Posterior vena cava (tissue), 2 donors: ENCODE measurements at places on chromosomes 7 and 10. TPM values are rescaled to one million over a fixed set of nuclear protein-coding genes. Genes with fewer than 3 reads are reported as not detected.

DNA sequence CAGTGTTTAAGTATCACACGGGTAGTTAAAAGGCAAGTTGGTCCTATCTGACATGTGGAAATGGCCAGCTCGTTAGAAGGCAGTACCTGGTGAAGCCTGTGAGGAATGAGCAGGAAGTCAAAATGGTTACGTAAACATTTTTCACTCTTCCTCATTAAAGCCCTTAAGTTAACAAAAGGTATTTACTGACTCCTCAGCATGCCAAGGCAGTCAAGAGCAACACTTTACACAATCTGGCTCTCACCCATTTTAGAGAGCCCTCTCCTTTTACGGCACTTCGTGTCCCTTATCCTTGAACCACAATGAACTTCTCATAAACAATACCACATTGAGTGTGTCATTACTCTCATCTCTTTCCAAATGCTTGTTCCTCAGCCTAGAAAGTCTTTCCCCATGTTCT lies 11.0 kb upstream of the RSBN1L start:
- DNase-seq = no peak

- DNase-seq = peak; percentile 94
These were observed 5.8 kb upstream of the POLM start for GRCh38 chr7:44087911-44088838.

- DNase-seq = peak; percentile 73
These were observed 1.9 kb downstream of the SLC18A3 start for GRCh38 chr10:49611816-49612512.

DNA sequence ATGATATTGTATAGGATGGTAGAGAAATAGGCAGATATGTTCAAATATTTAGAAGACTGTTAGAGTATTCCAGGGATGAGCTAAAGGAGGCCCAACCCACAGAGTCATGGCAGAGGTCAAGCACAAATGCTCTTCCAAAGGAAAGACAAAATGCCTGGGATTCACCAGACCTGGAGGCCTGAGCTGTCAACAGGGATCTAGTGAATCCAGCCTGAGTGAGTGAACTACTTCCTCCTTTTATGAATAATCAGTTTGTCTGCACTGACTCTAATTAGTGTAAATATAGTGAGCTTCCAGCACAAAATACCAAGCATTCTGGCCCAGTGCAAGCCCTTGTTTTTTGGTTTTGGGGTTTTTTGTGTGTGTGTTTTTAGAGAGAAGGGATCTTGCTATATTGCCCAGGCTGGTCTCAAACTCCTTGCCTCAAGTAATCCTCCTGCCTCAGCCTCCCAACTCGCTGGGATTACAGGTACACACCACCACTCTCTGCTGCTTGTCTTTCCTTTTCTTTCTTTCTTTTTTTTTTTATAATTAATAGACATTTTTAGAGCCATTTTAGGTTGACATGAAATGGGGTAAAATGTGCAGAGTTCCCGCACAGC lies 244.4 kb downstream of the SKIDA1 start:
- DNase-seq = no peak

GRCh38 chr10:96414303-96414702 lies 55.5 kb upstream of the OPALIN start:
- no peak for DNase-seq

- DNase-seq = no peak
These were observed 25.9 kb downstream of the ZNF277 start for GRCh38 chr7:112232212-112232978.

GRCh38 chr7:135290594-135290993 lies 57.0 kb downstream of the STRA8 start:
- no peak for DNase-seq

- DNase-seq = no peak
These were observed 64.2 kb upstream of the MEOX2 start for GRCh38 chr7:15750727-15751126.

The MEST gene
- total RNA-seq = 19.8 TPM

The COL13A1 gene
- 1.3 TPM for total RNA-seq

The HSPB1 gene
- 2,747 TPM for total RNA-seq
